Vein endothelial cell (primary cell): ENCODE measurements at places on chromosomes 11 and 22. TPM values are rescaled to one million over a fixed set of nuclear protein-coding genes. Genes with fewer than 3 reads are reported as not detected.

APOA4 gene
- total RNA-seq: not detected in 2 replicates

VSIG2 gene
- total RNA-seq: 0.33 and 0.86 TPM in 2 replicates

MS4A12 gene
- total RNA-seq: not detected in 2 replicates

DEFB131B gene
- total RNA-seq: not detected in 2 replicates

BDNF gene
- total RNA-seq: 1.1 and 3.9 TPM in 2 replicates
